Endothelial cell of umbilical vein (primary cell): ENCODE measurements at places on chromosomes 2 and 18. TPM values are rescaled to one million over a fixed set of nuclear protein-coding genes. Genes with fewer than 3 reads are reported as not detected.

GRCh38 chr2:207839028-207839427 lies 69.3 kb upstream of the FZD5 start:
- no peaks in the 10 kb centered on the region for H3K4me1 ChIP-seq
- no peak for DNase-seq
- no peak overlapping the region for H3K27ac ChIP-seq
- no peak overlapping the region for H3K4me3 ChIP-seq
- H3K27me3 ChIP-seq = no peaks in the 10 kb centered on the region
- no peaks in the 10 kb centered on the region for H3K36me3 ChIP-seq

DNA sequence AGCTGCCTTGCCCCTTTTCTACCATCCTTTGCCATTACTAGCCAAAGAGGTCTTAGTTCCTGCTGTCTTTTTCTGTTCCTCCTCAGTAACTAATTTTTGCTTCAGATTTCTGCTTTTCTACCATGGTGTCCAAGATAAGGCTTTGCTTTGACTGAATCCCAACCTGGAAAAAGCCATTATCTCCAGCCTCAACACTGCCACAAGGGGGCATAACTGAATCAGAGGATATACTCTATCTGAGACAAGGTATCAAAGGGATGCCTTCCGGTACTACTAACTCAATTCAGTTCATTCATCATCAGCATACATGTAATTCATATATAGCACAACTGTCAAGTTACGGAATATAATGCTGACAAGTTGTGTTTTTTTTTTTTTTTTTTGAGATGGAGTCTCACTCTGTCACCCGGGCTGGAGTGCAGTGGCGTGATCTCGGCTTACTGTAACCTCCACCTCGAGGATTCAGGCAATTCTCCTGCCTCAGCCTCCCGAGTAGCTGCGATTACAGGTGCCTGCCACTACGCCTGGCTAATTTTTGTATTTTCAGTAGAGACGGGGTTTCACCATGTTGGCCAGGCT lies 11.4 kb downstream of the OSGEPL1 start:
- H3K36me3 ChIP-seq = no peaks in the 10 kb centered on the region
- H3K4me3 ChIP-seq = no peak overlapping the region
- no peaks in the 10 kb centered on the region for H3K4me1 ChIP-seq
- H3K27me3 ChIP-seq = no peaks in the 10 kb centered on the region
- H3K27ac ChIP-seq = no peak overlapping the region
- DNase-seq = peak; percentile 40

- H3K4me1 ChIP-seq = no peaks in the 10 kb centered on the region
- H3K27ac ChIP-seq = no peak overlapping the region
- H3K27me3 ChIP-seq = no peaks in the 10 kb centered on the region
- H3K36me3 ChIP-seq = no peaks in the 10 kb centered on the region
- no peak for DNase-seq
These were observed 1242.4 kb upstream of the ACVR2A start for GRCh38 chr2:146602383-146602782.

GRCh38 chr18:48975120-48975816 lies 24.5 kb upstream of the SMAD7 start:
- no peaks in the 10 kb centered on the region for H3K36me3 ChIP-seq
- no peak for DNase-seq
- H3K27me3 ChIP-seq = no peaks in the 10 kb centered on the region
- no peak overlapping the region for H3K27ac ChIP-seq
- H3K4me3 ChIP-seq = peak overlapping the region; percentile 45

- H3K27ac ChIP-seq = no peak overlapping the region
- no peaks in the 10 kb centered on the region for H3K27me3 ChIP-seq
- DNase-seq = no peak
- H3K4me3 ChIP-seq = no peak overlapping the region
- H3K4me1 ChIP-seq = no peaks in the 10 kb centered on the region
- no peaks in the 10 kb centered on the region for H3K36me3 ChIP-seq
These were observed 106.0 kb upstream of the RAB12 start for GRCh38 chr18:8503248-8503647.

DNA sequence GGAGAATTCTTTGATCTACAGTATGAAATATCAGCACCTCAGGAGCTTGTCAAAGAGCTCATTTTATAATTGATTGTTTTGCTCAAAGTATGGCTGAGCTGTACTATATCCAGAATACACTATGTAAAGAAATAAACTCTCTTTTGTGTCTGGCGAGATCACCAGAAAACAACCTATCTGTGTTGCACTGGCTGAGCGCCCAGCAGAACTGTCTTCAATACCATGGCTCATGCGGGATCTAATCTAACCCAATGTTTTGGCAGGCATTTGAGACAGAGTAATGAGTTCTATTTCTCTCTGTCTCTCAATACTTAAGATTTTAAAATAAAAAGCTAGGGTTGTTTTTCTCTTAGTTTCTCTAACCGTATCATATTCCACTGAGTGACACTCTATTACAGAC lies 192.4 kb downstream of the L3MBTL4 start:
- H3K36me3 ChIP-seq = no peaks in the 10 kb centered on the region
- H3K27ac ChIP-seq = no peak overlapping the region
- no peak for DNase-seq
- no peaks in the 10 kb centered on the region for H3K4me1 ChIP-seq
- H3K27me3 ChIP-seq = no peaks in the 10 kb centered on the region

GRCh38 chr2:64225491-64225890 lies 81.3 kb upstream of the PELI1 start:
- no peak overlapping the region for H3K4me3 ChIP-seq
- DNase-seq = no peak
- peaks cover 9% of the 10 kb centered on the region for H3K4me1 ChIP-seq
- no peaks in the 10 kb centered on the region for H3K36me3 ChIP-seq

DNA sequence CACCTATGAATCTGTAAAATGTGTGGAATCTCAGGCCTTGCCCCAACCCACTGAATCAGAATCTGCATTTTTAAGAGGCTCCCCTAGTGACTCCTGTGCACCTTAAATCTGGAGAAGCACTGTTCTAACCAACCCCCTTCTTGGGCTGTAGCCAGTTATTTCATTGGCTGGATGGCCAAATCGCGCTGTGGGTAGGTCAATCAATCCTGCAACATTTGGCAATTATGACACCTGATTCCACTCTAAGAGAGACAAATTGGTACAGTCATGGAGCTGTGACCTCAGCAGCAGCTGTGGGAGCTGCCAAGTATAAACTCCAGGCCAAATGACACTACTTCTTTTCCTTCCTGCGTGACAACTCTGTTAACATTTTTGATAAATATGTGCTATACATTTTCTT lies 208.7 kb downstream of the CLIP4 start:
- no peaks in the 10 kb centered on the region for H3K27me3 ChIP-seq
- DNase-seq = no peak
- peaks cover 3% of the 10 kb centered on the region for H3K4me1 ChIP-seq
- H3K4me3 ChIP-seq = no peak overlapping the region
- no peaks in the 10 kb centered on the region for H3K36me3 ChIP-seq

DNA sequence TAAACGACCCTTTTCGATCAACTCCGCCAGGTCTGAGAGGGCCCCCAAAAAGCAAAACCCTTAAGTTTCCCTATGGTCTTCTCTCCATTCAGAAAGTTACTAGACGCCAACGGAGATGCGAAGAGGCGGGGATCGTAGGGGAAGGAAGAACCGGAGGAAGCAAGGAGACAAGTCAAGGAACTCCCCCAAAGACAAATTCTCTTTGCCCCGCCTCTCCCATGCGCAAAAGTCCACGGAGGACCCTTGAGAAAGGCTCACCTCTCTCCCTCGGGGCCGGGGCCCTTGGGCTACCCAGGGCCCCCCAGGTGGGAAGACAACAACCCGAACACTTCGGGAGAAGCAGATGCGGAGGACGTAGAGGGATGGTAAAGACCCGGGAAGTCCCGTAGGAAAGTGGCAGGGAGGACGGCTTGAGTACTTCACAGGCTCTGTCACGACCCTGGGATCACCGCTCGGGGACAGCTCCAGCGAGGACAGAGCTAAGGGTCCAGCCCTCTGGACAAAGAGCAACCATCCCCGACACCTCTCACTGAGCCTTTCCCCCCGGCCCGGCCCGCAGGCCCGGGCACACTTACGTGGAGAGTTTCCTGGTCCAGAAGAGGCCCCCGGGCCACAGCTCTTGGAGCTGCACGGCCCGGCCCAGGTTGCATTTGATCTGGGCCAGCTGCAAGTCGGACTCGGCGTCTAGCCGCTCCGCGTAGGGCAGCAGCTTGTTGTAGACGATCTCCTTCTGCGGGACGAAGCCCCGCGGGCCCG lies 647 bp downstream of the PSME4 start:
- peak overlapping the region; percentile 93 for H3K4me3 ChIP-seq
- H3K4me1 ChIP-seq = peaks cover 17% of the 10 kb centered on the region
- H3K27ac ChIP-seq = peak overlapping the region; percentile 81
- H3K36me3 ChIP-seq = no peaks in the 10 kb centered on the region
- H3K27me3 ChIP-seq = no peaks in the 10 kb centered on the region
- peak; percentile 63 for DNase-seq

- H3K4me3 ChIP-seq = no peak overlapping the region
- no peak for DNase-seq
These were observed 650.6 kb downstream of the SATB2 start for GRCh38 chr2:198807131-198807530.

- H3K27me3 ChIP-seq = peaks cover 4% of the 10 kb centered on the region
- H3K4me1 ChIP-seq = no peaks in the 10 kb centered on the region
- no peaks in the 10 kb centered on the region for H3K36me3 ChIP-seq
These were observed 2.0 kb upstream of the ANKRD62 start for GRCh38 chr18:12091538-12092141.

- H3K4me1 ChIP-seq = no peaks in the 10 kb centered on the region
- no peak overlapping the region for H3K4me3 ChIP-seq
- no peak overlapping the region for H3K27ac ChIP-seq
- DNase-seq = no peak
- no peaks in the 10 kb centered on the region for H3K27me3 ChIP-seq
These were observed 103.7 kb downstream of the CTAGE1 start for GRCh38 chr18:22314001-22314400.

DNA sequence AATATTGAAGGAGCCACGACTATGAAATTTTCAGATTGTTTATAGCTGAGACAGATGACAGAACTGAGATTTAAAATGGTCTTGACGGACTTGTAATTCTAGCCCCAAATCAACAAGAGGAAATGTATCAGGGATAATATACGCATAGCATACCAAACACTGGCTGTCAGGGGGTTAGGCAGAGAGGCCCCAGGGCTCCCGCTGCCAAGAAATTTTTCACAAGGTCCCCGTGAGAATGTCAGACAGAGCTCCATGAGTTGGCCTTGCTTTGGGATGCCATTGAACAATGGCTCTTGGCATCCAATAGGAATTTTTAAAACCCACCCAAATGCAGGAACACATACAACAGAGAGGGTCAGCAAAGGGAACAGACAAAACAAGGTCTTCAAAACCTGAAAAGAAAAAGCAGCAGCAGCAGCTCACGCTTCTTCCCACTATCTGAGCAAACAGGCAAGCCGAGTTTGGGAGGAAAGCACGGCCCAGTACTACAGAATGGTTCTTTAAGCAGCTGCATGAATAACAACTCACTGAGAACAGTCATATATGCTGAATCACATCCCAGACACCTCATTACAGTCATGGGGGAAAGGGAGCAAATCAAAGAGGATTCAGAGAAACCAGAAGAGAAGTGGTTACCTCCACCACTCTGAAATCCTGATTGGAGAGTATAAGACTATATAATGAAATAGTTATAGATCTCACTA lies 445.6 kb downstream of the RND3 start:
- no peak overlapping the region for H3K4me3 ChIP-seq
- H3K27ac ChIP-seq = no peak overlapping the region
- H3K27me3 ChIP-seq = no peaks in the 10 kb centered on the region
- peak; percentile 58 for DNase-seq
- no peaks in the 10 kb centered on the region for H3K4me1 ChIP-seq
- no peaks in the 10 kb centered on the region for H3K36me3 ChIP-seq

GRCh38 chr2:119433636-119434327 lies 2.1 kb downstream of the TMEM37 start:
- no peak overlapping the region for H3K27ac ChIP-seq
- H3K36me3 ChIP-seq = no peaks in the 10 kb centered on the region
- H3K27me3 ChIP-seq = no peaks in the 10 kb centered on the region
- no peak for DNase-seq
- H3K4me3 ChIP-seq = no peak overlapping the region

DNA sequence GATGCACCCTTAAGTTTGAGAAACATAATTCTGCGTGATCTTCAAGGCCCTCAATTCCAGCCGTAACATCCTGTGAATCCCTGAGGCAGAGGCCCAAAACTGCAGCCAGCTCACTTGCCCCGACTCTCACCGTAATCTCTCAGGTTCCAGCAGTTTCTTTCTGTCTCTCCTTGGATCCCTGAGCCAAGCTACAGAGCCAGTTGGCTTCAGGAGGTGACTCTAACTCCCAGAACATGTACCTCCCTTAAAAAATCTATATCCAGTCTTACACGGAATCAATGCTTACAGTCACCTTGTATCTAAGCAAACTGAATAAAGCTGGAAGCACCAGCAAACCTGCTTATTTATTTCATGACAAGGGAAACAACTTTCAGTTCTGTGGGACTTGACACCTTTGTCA lies 300.4 kb downstream of the SETBP1 start:
- no peak overlapping the region for H3K27ac ChIP-seq
- no peaks in the 10 kb centered on the region for H3K4me1 ChIP-seq
- no peaks in the 10 kb centered on the region for H3K36me3 ChIP-seq
- H3K4me3 ChIP-seq = no peak overlapping the region

DNA sequence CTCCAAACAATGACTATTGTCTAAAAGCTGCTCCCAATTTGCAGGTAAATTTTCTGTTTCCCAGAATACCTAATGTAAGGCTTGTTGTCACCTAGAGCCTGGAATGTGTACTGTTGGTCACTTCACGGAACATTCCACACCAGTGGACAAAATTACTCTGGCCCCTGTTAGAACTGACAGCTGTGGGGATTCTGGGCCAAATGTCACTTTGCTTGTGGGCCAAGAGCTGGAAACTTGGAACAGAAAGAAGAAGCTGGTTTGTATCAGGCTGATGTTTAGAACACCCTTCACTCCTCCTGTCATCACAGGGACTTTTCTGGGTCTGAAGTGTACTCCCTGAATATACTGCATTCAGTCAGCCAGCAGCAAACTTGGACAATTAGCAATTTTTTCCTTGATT lies 495.6 kb upstream of the SYT4 start:
- H3K27ac ChIP-seq = no peak overlapping the region
- no peak for DNase-seq
- no peaks in the 10 kb centered on the region for H3K27me3 ChIP-seq
- H3K4me1 ChIP-seq = no peaks in the 10 kb centered on the region
- H3K36me3 ChIP-seq = no peaks in the 10 kb centered on the region

GRCh38 chr2:159201360-159202063 lies 85.0 kb downstream of the WDSUB1 start:
- H3K27me3 ChIP-seq = no peaks in the 10 kb centered on the region
- peaks cover 20% of the 10 kb centered on the region for H3K36me3 ChIP-seq
- no peaks in the 10 kb centered on the region for H3K4me1 ChIP-seq
- no peak overlapping the region for H3K4me3 ChIP-seq
- no peak for DNase-seq
- H3K27ac ChIP-seq = no peak overlapping the region

- H3K27ac ChIP-seq = peak overlapping the region; percentile 25
- H3K4me3 ChIP-seq = no peak overlapping the region
- peaks cover 13% of the 10 kb centered on the region for H3K4me1 ChIP-seq
These were observed 57.4 kb downstream of the TRPM8 start for GRCh38 chr2:233974530-233975071.

Gene EMX1
- not detected in 2 replicates for total RNA-seq

Gene WNT6
- not detected in 2 replicates for total RNA-seq

Gene GTF3C2
- total RNA-seq = 57.4 and 63.2 TPM in 2 replicates

Gene ABCG8
- not detected in 2 replicates for total RNA-seq

Gene TFPI
- total RNA-seq = 266 and 286 TPM in 2 replicates

Gene MXD1
- total RNA-seq = 10.6 and 11.7 TPM in 2 replicates

Gene APLF
- 2.3 and 2.4 TPM in 2 replicates for total RNA-seq

Gene COL4A4
- not detected in 2 replicates for total RNA-seq

Gene MALT1
- total RNA-seq = 5.1 and 8.8 TPM in 2 replicates

Gene EVX2
- not detected in 2 replicates for total RNA-seq

Gene SERPINB3
- total RNA-seq = not detected in 2 replicates
